ENCODE measurements at places on chromosomes 11 and 22.
A peak's percentile ranks its signal among the peaks of the same experiment; 100 is the strongest.

GRCh38 chr11:61293867-61294716 is 1.0 kb downstream of the VWCE start:
- DNase-seq, result peak; percentile 11

- DNase-seq, result no peak
These were observed 25.2 kb downstream of the GRAP2 start for GRCh38 chr22:39925909-39926679.

DNA sequence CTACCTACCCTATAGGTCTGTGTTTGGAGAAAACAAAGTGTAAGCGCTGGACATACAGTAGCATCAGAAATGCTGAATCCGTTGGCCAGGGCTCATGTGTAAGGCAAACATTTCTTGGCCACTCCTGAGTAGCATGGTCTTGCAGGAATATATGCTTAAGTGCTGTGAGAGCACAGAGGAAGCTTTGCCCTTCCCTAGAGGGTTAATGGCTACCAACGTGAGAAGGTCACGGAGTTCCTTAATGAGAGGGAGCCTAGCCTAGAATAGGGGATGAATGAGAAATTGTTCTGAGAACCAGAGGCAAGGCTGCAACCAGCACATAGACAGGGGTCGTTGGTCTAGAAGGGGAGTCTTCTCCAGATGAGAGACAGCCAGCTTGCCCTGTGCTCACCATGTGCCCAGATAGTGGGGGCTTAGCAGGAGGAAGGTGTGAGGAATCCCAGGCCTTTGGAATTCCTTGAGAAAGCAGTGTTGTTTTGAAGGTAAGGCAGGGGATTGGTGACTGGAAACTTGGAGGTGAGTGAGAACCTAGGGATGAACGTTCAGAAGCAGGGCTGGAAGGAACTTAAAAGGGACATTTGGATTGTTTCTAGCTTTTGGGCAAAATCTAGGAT is 29.5 kb downstream of the RCOR2 start:
- no peak for DNase-seq

DNA sequence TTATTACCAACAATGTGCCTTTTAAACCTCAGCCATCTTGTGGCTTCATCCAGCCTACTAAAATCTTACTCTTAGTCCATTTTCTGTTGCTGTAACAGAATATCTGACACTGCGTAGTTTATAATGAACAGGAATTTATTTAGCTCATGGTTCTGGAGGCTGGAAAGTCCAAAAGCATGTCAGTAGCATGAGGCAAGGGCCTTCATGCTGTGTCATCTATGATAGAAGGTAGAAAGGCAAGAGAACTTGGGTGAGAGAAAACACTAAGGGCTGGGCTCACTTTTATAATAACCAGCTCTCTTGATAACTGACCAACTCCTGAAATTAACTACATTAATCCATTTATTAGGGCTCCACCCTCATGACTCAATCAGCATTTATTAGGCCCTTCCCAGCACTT is 13.5 kb downstream of the BTBD10 start:
- DNase-seq, result no peak

GRCh38 chr11:69877235-69877634 is 58.0 kb upstream of the FGF3 start:
- no peak for DNase-seq

Measured in NCI-H524 treated with DMSO at 0.1 percent for 48 hours (cell line).